ENCODE measurements at places on chromosomes 4 and X.

GRCh38 chrX:49058794-49059193 lies at the start of gene CCDC120:
TSS of gene CCDC120 (plus strand) at chrX:49058999. CDS start at chrX:49062042, 3,043 bp downstream.
- no peak for DNase-seq
- H3K27ac ChIP-seq = no peak within 1 kb of the TSS
- peaks cover 14% of the 10 kb centered on the region for H3K4me1 ChIP-seq
- H3K4me3 ChIP-seq = no peak within 1 kb of the TSS
- H3K36me3 ChIP-seq = no peaks in the 10 kb centered on the region

- H3K4me3 ChIP-seq = no peak overlapping the region
- no peak for DNase-seq
- H3K27me3 ChIP-seq = no peaks in the 10 kb centered on the region
- H3K27ac ChIP-seq = no peak overlapping the region
- no peaks in the 10 kb centered on the region for H3K36me3 ChIP-seq
- H3K4me1 ChIP-seq = no peaks in the 10 kb centered on the region
Observed at GRCh38 chrX:115257711-115258110, 23.8 kb upstream of the LRCH2 start.

- no peaks in the 10 kb centered on the region for H3K36me3 ChIP-seq
- H3K4me3 ChIP-seq = no peak overlapping the region
- no peaks in the 10 kb centered on the region for H3K4me1 ChIP-seq
- DNase-seq = no peak
Observed at GRCh38 chrX:121902463-121902862, 855.1 kb downstream of the GLUD2 start.

GRCh38 chr4:8105306-8106100 lies 53.1 kb downstream of the ABLIM2 start:
- no peaks in the 10 kb centered on the region for H3K36me3 ChIP-seq
- H3K4me1 ChIP-seq = no peaks in the 10 kb centered on the region
- no peak overlapping the region for H3K4me3 ChIP-seq
- no peaks in the 10 kb centered on the region for H3K27me3 ChIP-seq
- H3K27ac ChIP-seq = no peak overlapping the region

- no peak for DNase-seq
- H3K4me3 ChIP-seq = no peak within 1 kb of the TSS
- no peaks in the 10 kb centered on the region for H3K4me1 ChIP-seq
- H3K36me3 ChIP-seq = no peaks in the 10 kb centered on the region
- no peak within 1 kb of the TSS for H3K27ac ChIP-seq
Observed at GRCh38 chr4:156971676-156972378, at the start of gene PDGFC. TSS of gene PDGFC (minus strand) at chr4:156971799. CDS start at chr4:156970903, 896 bp downstream.

DNA sequence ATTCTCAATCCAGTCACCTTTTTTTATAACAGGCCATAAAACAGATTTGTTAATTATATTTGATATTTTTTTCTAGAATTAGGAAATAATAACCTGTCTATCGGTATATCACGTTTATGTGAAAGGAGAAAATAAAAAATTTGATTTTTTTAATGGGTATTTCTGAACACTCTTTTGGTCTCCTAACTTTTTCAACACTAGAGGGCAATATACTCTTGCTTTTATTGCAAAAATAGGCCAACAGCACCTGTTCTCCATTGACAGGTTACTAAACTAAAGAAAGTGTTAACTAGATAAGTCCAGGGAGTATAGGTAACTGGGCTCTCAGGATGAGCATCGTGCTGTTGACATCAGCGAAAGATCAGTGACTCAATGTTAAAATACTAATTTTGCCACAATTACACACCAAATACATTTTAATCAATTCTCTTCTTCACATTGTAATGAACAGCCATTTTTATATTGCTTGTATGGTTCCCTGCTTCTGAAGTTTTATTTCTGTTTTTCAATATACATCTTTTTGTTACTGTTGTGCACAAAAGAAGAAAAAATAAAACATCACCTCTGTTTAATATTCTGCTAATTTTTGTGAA lies 22.8 kb downstream of the NDST4 start:
- H3K27me3 ChIP-seq = no peaks in the 10 kb centered on the region
- H3K27ac ChIP-seq = no peak overlapping the region
- no peaks in the 10 kb centered on the region for H3K4me1 ChIP-seq
- no peak overlapping the region for H3K4me3 ChIP-seq
- no peak for DNase-seq

DNA sequence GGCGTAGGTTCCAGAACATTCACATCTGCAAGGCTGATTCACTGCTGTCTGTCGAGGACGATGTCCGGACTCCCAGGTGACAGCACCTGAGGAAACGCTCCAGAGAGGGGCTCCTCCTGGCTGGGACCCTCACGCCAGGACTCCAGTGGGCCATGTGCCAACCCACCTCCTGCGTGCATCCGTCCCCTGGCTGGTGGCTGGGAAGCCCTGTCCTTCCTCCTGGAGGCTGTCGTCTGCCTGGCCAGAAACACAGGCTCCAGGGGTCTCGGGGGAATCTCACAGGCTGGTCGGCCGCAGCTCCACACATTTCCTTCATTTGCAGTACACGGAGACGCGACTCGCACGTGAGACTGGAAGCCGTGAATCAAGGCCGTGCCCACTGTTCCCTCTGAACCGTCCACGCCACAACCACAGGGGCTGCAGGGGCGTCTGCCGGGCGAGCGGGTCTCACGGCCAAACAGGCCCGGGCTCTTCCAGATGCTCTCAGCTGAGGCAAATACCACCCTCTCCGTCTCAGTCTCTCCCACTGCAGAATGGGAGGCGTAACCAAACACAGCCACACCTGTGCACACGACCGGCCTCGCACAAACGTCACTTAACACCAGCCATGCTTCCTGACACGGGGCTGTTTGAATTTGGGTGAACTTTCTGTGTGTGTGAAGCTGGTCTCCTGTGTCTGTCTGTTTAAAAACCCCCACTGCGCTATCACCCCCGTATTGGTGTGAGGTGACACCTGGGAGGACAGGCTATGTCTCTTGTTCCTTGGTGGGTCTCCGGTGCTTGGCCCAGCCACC lies 38.7 kb upstream of the MXD4 start:
- no peaks in the 10 kb centered on the region for H3K36me3 ChIP-seq
- H3K27me3 ChIP-seq = no peaks in the 10 kb centered on the region
- no peak overlapping the region for H3K4me3 ChIP-seq
- H3K27ac ChIP-seq = no peak overlapping the region
- H3K4me1 ChIP-seq = peaks cover 9% of the 10 kb centered on the region

DNA sequence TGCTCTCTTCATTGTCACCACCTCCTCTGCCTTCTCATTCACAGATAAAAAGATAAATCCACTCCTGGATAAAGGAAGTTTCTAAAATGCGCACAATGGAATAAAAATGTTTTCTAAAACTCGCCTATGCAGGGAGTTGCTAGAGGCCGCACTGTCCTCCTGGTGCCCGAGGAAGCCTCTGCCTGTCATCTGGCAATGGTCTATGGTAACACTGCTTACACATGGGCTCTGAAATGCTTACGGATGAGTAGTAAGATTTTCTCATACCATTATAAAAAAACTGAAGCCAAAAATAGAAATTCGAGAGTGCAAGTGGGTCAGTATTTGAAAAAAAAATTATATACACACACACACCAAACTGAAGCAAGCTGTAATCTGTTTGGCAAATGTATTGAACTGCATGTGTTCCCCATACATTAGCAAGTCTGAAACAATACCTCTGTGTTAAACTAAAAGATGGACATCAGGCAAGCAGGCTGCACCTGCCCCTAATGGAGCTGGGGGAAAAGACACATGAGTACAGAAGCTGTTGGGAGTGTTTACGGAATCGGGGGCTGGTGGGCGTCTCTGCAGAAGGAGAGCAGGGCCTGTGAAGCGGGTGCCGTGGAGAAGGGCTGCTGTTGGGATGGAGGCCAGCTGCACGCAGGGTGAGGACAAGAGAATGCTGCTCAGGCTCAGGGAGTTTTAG lies 103.3 kb upstream of the FAT1 start:
- DNase-seq = no peak
- no peaks in the 10 kb centered on the region for H3K4me1 ChIP-seq
- no peaks in the 10 kb centered on the region for H3K27me3 ChIP-seq
- H3K4me3 ChIP-seq = no peak overlapping the region
- no peak overlapping the region for H3K27ac ChIP-seq
- no peaks in the 10 kb centered on the region for H3K36me3 ChIP-seq

DNA sequence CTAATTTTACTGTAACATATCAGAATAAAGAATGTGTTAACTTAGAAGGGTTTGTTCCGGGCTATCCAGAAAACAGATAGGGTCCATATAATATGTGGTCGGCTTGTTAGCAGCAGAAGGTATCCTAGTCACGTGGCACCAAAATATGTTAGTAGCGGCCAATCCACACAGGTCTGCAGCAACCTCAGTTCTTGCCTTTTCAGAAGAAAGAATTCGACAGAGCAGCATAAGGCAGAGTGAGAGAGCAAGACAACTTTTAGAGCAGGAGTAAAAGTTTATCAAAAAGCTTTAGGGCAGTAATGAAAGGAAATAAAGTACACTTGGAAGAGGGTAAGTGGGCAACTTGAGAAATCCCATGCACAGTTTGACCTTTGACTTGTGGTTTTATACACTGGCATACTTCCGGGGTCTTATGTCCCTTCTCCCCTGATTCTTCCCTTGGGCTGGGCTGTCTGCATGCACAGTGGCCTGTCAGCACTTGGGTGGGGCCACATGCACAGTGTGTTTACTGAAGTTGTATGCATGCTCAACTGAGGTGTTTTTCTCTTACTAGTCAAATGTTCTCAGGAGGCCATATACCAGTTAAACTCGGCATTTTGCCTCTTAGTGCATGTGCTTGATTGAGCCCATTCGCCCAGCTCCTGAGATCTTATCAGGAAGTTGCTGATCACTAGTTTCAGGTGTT lies 37.0 kb upstream of the ABCG2 start:
- no peaks in the 10 kb centered on the region for H3K27me3 ChIP-seq
- DNase-seq = no peak
- no peaks in the 10 kb centered on the region for H3K4me1 ChIP-seq
- H3K27ac ChIP-seq = no peak overlapping the region

DNA sequence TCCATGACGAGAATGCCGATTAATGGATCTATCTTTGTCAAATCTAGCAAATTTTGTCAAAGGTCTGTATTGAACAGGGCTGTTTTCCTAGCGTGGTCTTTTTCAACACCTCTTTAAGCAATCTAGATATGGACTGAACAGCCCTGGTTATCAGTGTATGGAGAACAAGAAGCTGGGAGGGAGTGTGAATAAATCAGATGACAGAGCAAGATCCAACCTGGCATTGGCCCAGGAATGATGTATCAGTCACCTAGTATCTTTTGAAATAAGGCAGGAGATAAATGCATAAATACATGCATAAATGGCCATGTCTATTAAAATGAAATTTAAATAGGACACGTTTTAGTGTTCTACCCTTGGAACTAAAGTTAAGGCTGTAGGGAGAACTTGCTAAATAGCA lies 15.7 kb upstream of the AP1S2 start:
- no peaks in the 10 kb centered on the region for H3K36me3 ChIP-seq
- DNase-seq = no peak
- H3K27me3 ChIP-seq = no peaks in the 10 kb centered on the region
- H3K4me1 ChIP-seq = no peaks in the 10 kb centered on the region
- H3K4me3 ChIP-seq = no peak overlapping the region

GRCh38 chr4:86967073-86967472 lies 32.3 kb downstream of the AFF1 start:
- DNase-seq = no peak
- no peaks in the 10 kb centered on the region for H3K27me3 ChIP-seq
- no peak overlapping the region for H3K27ac ChIP-seq
- H3K4me3 ChIP-seq = no peak overlapping the region
- H3K36me3 ChIP-seq = no peaks in the 10 kb centered on the region

DNA sequence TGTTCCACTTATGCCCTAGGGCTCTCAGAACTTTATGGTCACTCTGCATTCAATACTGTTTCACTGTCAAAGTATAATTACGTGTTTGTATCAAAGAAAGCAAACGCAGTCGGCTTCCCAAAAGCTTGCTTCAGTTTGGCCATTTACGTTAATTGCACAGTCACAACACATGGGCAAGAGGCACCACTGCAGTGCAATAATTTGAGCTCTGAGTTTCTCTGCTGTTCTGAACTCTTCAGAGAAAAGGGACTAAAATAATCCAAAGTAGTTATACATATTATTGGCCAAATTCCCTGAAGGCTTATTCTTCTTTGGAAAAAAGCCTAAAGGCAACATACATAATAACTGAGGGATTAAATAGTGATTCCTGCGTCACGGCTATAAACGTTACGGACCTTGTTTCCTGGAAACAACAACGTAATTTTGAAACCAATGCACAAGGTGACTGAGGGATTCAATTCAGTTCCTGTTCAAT lies 51.3 kb downstream of the RNF150 start:
- H3K27me3 ChIP-seq = no peaks in the 10 kb centered on the region
- no peak for DNase-seq
- H3K4me1 ChIP-seq = no peaks in the 10 kb centered on the region
- no peak overlapping the region for H3K4me3 ChIP-seq

GRCh38 chr4:152803541-152803940 lies 23.8 kb downstream of the ARFIP1 start:
- H3K4me3 ChIP-seq = no peak overlapping the region
- H3K36me3 ChIP-seq = no peaks in the 10 kb centered on the region
- no peaks in the 10 kb centered on the region for H3K27me3 ChIP-seq
- no peaks in the 10 kb centered on the region for H3K4me1 ChIP-seq

DNA sequence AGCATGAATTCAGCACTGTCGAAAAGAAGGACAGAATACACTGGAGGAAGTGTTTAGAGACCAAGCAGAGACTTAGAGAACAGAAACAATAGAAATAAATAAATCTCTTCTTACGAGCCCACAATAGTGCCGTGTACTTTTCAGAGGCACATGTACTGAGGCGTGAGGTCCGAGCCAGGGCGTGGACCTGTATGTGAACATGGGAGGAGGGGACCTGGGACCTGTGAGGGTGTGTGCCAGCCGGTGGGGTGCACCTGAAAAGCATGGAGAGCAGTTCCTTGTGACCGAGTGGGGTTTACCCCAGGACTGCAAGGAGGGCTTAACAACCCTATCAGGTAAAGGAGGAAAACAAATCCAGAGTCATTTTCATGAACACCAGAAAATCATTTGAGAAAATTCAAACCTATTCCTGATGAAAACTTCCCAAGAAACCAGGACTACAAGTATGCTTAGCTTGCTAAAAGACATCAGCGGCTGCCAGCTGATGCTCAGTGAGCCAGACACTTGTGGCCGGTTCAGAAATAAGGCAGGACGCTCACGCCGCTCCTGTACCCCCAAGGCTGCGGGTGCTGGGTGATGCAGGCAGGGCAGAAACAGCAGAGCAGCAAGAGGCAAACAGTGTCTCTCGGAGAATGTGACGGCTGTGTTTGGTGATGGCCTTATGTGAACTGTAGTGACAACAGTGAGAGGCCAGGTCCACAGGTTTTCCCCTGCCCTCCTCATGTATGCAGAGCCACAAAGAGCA lies 37.1 kb downstream of the NELFA start:
- H3K27ac ChIP-seq = no peak overlapping the region
- no peak for DNase-seq
- no peaks in the 10 kb centered on the region for H3K27me3 ChIP-seq
- H3K36me3 ChIP-seq = peaks cover 9% of the 10 kb centered on the region

Measured in CD8-positive, alpha-beta memory T cell (primary cell).